ENCODE measurements at places on chromosomes 13 and 19. TPM values are rescaled to one million over a fixed set of nuclear protein-coding genes. Genes with fewer than 3 reads are reported as not detected.

- H3K4me3 ChIP-seq, result no peak overlapping the region
- no peak for DNase-seq
- H3K27me3 ChIP-seq, result no peaks in the 10 kb centered on the region
- H3K4me1 ChIP-seq, result no peaks in the 10 kb centered on the region
- no peak overlapping the region for H3K27ac ChIP-seq
These were observed 1002.4 kb upstream of the PCDH9 start for GRCh38 chr13:68232351-68233130.

DNA sequence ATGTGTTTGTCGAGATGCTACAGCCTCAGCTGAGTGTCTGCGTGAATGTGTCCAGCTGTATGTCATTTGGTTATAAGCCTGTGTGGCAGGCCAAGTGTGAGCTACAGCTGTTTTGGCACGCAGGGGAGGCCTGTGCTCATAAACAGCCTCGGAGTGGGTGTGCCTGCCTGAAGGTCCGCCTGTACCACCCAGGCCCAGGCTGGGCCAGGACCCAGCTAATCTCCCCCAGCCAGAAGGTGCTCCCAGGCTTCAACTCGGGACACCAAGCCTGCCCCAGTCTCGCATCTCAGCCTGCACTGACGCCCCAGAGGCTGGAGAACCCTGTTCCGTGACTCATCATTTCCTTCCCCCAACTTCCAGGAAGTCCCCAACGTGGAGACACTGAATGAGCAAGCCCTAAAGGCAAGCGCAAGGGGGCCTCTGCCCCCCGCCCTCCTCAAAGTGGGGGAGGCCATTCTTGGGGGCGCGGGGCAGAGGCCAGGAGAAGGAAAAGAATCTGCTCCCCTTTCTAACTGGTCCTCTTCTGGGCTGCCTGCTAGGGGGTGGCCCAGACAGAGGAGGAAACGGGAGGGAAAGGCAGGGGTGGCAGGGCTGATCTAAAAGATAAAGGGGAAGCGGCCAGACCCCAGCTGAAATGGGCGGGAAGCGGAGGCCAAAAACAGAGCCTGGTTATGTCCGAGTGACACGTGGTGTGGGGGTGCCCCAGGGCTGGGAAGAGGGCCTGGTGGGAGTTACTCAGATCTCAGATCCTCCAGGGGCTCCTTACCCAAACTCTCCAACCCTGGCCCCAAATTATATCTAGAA is 2.0 kb downstream of the SLC1A5 start:
- H3K36me3 ChIP-seq, result peaks cover 37% of the 10 kb centered on the region
- H3K4me3 ChIP-seq, result peak overlapping the region; percentile 97

GRCh38 chr13:71460211-71460610 is 406.8 kb downstream of the DACH1 start:
- DNase-seq, result no peak
- H3K36me3 ChIP-seq, result no peaks in the 10 kb centered on the region
- H3K27me3 ChIP-seq, result no peaks in the 10 kb centered on the region
- H3K4me3 ChIP-seq, result no peak overlapping the region

- no peaks in the 10 kb centered on the region for H3K27me3 ChIP-seq
- no peak overlapping the region for H3K27ac ChIP-seq
- no peaks in the 10 kb centered on the region for H3K36me3 ChIP-seq
- H3K4me1 ChIP-seq, result no peaks in the 10 kb centered on the region
- no peak for DNase-seq
- H3K4me3 ChIP-seq, result no peak overlapping the region
These were observed 15.4 kb upstream of the ZNF681 start for GRCh38 chr19:23774106-23774505.

DNA sequence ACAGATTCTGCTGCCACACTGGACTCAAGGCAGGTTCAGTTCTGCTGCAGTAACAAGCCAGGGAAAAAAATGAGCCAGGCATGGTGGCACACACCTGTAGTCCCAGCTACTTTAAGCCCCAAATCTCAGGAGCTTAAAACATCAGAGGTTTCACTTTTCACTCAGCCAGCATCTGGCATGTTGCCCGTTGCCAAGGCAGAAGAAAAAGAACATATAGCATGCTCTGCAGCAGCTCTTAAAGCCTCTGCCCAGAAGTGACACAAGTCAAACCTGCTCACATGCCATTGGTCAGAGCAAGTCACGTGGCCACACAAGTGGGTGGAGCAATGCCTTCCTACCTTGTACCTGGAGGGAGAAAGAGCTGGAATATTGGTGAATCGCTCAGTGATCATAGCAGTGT is 14.7 kb upstream of the ADGRE5 start:
- H3K36me3 ChIP-seq, result no peaks in the 10 kb centered on the region
- peaks cover 10% of the 10 kb centered on the region for H3K4me1 ChIP-seq
- peak; percentile 68 for DNase-seq
- no peaks in the 10 kb centered on the region for H3K27me3 ChIP-seq

GRCh38 chr19:47996230-47996727 is 1.8 kb downstream of the ELSPBP1 start:
- H3K27ac ChIP-seq, result no peak overlapping the region
- H3K4me3 ChIP-seq, result no peak overlapping the region
- H3K4me1 ChIP-seq, result no peaks in the 10 kb centered on the region
- no peaks in the 10 kb centered on the region for H3K36me3 ChIP-seq
- DNase-seq, result no peak
- H3K27me3 ChIP-seq, result no peaks in the 10 kb centered on the region

DNA sequence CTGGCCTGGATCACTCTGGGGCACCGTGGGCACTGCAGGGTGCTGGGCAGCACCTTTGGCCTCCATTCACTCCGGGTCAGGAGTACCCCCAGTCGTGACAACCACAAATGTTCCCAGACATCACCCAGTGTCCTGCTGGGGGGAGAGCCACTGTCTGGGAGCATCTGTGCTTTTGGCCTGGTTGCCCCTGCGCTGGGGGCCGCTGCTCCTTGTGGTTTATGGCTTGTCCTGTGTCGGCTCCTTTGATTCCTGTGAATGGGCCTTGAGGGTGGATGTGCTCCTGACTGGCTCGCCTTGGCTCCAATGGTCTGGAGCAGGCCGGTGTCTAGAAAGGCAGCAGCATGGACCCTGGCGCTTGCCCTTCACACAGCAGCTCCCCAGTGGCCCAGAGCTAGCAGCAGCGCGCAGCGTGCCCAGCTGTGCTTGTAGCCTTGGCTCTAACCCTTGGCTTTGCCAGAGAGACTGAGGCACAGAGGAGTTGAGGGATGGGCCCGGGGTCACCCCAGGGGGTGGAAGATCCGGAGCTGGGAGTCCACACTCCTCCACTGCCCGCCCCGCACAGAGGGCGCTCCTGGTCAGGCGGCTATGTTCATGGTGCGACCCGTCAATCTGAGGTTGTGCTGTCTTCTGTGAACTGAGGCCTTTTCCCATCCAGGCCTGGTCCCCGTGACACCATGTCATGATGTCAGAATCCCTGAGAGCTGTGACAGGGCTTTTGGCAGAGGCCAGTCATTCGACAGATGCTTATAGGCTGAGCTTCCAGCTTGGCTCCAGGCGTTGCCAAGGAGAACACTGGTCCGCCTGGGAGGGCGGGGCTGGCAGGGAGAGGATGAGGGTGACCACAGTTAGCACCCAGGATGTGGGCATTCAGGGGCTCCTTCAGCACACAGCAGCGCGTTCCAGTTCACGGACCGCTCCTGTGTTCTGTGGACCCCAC is 4.1 kb downstream of the DAZAP1 start:
- peak; percentile 54 for DNase-seq
- H3K27ac ChIP-seq, result no peak overlapping the region
- H3K4me3 ChIP-seq, result no peak overlapping the region
- H3K27me3 ChIP-seq, result no peaks in the 10 kb centered on the region

FIZ1 gene
- total RNA-seq, result 0.83 TPM

- H3K4me1 ChIP-seq, result no peaks in the 10 kb centered on the region
- DNase-seq, result no peak
- no peaks in the 10 kb centered on the region for H3K36me3 ChIP-seq
- H3K27ac ChIP-seq, result no peak overlapping the region
These were observed 1180.1 kb upstream of the ATXN8OS start for GRCh38 chr13:68927387-68928026.

- peaks cover 2% of the 10 kb centered on the region for H3K4me1 ChIP-seq
- H3K27me3 ChIP-seq, result peaks cover 12% of the 10 kb centered on the region
- no peak for DNase-seq
- no peak overlapping the region for H3K4me3 ChIP-seq
These were observed 27.5 kb upstream of the SERPINE3 start for GRCh38 chr13:51311957-51312520.

GRCh38 chr19:7866399-7867091 is 7.6 kb downstream of the PRR36 start:
- no peaks in the 10 kb centered on the region for H3K36me3 ChIP-seq
- H3K27ac ChIP-seq, result no peak overlapping the region
- peaks cover 6% of the 10 kb centered on the region for H3K27me3 ChIP-seq
- no peak overlapping the region for H3K4me3 ChIP-seq

- no peak overlapping the region for H3K27ac ChIP-seq
- H3K4me3 ChIP-seq, result no peak overlapping the region
- H3K4me1 ChIP-seq, result peaks cover 13% of the 10 kb centered on the region
- no peak for DNase-seq
- H3K36me3 ChIP-seq, result peaks cover 28% of the 10 kb centered on the region
- no peaks in the 10 kb centered on the region for H3K27me3 ChIP-seq
These were observed 3.8 kb upstream of the SLC25A42 start for GRCh38 chr19:19059837-19060611.

GRCh38 chr19:40982594-40983101 is 8.4 kb upstream of the CYP2B6 start:
- no peaks in the 10 kb centered on the region for H3K36me3 ChIP-seq
- DNase-seq, result peak; percentile 32
- H3K27me3 ChIP-seq, result no peaks in the 10 kb centered on the region
- no peaks in the 10 kb centered on the region for H3K4me1 ChIP-seq
- H3K27ac ChIP-seq, result no peak overlapping the region

- H3K27me3 ChIP-seq, result peaks cover 2% of the 10 kb centered on the region
- H3K36me3 ChIP-seq, result no peaks in the 10 kb centered on the region
- H3K4me3 ChIP-seq, result no peak overlapping the region
- no peak overlapping the region for H3K27ac ChIP-seq
- H3K4me1 ChIP-seq, result no peaks in the 10 kb centered on the region
- no peak for DNase-seq
These were observed 223.6 kb downstream of the FOXO1 start for GRCh38 chr13:40442826-40443225.

DNA sequence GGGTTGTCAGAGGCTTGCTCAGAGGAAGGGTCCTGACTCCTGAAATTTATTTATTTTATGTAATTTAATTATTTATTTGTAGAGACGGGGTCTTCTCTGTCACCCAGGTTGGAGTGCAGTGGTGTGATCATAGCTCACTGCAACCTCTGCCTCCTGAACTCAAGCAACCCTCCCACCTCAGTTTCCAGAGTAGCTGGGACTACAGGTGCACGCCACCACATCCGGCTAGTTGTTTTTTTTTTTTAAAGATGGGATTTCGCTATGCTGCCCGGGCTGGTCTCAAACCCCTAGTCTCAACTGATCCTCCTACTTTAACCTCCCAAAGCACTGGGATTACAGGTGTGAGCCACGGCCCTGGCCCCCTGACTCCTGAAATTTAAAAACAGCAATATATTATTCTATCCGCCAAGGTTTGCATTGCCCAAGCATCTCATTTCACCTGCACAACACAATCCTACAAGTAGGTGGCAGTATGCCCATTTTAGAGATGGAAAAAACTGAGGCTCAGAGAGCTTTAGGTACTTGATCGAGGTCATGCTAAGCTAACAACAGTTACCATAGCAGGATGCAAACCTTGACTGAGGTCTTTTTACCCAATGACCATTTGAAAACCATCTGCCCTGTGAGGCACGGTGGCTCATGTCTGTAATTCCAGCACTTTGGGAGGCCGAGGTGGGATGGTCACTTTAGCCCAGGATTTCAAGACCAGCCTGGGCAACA is 18.1 kb downstream of the ARHGEF18 start:
- H3K36me3 ChIP-seq, result no peaks in the 10 kb centered on the region
- H3K27ac ChIP-seq, result no peak overlapping the region
- H3K4me1 ChIP-seq, result no peaks in the 10 kb centered on the region
- H3K4me3 ChIP-seq, result no peak overlapping the region
- peaks cover 1% of the 10 kb centered on the region for H3K27me3 ChIP-seq

- no peaks in the 10 kb centered on the region for H3K27me3 ChIP-seq
- no peaks in the 10 kb centered on the region for H3K36me3 ChIP-seq
- no peak for DNase-seq
- no peak overlapping the region for H3K27ac ChIP-seq
- H3K4me3 ChIP-seq, result no peak overlapping the region
These were observed 3.7 kb upstream of the HSH2D start for GRCh38 chr19:16139752-16140151.

NXNL1 gene
- total RNA-seq, result not detected

DNA sequence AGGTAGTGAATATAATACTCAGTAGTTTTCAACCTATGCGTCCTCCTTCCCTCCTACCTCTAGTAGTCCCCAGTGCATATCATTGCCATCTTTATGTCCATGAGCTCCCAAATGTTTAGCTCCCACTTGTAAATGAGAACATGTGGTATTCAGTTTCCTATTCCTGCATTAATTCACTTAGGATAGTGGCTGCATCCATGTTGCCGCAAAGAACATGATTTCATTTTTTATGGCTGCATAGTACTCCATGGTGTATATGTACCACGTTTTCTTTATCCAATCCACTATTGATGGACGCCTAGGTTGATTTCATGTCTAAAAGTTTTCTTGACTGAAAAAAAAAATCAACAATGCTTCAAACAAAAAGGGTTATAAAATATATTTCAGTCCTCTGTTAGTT is 303.4 kb upstream of the SGCG start:
- no peak for DNase-seq
- H3K27me3 ChIP-seq, result no peaks in the 10 kb centered on the region
- H3K27ac ChIP-seq, result no peak overlapping the region
- H3K36me3 ChIP-seq, result no peaks in the 10 kb centered on the region

DNA sequence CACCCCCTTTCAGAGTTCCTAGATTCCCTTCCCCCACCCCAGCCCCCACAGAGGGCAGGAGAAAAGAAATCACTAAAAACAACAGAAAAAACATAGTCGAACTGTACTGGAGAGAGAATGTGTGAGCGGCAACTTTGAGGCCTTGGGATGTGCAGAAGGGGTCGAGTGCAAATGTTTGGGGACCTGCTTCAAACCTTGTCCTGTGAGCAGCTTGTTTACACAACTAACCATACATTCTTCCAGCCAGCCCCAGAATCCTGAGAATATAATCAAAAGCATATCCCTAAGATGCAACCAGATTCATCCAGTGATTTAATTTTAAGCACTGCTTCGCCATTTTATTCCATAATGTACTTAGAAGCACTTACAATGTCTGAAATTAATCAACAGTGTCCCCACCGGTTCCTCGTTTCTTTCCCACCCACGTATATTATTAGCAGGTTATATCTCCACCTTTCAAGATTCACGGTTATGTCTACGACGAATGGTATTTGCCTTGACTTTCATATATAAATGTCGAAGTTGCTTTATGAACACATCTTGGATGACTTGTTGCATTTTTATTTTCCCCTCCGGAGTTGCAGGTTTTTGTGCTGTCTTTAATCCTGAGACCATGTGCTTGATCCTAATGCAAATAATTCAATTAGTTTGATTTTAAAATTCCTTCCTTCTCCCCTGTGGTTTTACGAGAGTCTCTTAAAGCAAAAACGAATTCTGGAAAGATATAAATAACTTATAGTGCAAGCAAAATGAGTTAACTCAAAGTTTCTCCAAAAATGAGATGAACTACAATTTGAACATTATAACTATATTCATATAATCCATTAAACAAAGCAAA is 107.6 kb downstream of the ZIC5 start:
- H3K4me3 ChIP-seq, result no peak overlapping the region
- no peaks in the 10 kb centered on the region for H3K4me1 ChIP-seq
- no peak for DNase-seq
- H3K36me3 ChIP-seq, result no peaks in the 10 kb centered on the region
- H3K27ac ChIP-seq, result no peak overlapping the region

- no peak overlapping the region for H3K27ac ChIP-seq
- peaks cover 12% of the 10 kb centered on the region for H3K4me1 ChIP-seq
- no peak for DNase-seq
- H3K36me3 ChIP-seq, result no peaks in the 10 kb centered on the region
- H3K27me3 ChIP-seq, result peaks cover 66% of the 10 kb centered on the region
These were observed 5.0 kb upstream of the ONECUT3 start for GRCh38 chr19:1748115-1748872.

SIGLEC8 gene
- total RNA-seq, result not detected

FBN3 gene
- total RNA-seq, result not detected
